ENCODE measurements at places on chromosomes 2 and 18. TPM values are rescaled to one million over a fixed set of nuclear protein-coding genes. Genes with fewer than 3 reads are reported as not detected.
A peak's percentile ranks its signal among the peaks of the same experiment; 100 is the strongest.

DNA sequence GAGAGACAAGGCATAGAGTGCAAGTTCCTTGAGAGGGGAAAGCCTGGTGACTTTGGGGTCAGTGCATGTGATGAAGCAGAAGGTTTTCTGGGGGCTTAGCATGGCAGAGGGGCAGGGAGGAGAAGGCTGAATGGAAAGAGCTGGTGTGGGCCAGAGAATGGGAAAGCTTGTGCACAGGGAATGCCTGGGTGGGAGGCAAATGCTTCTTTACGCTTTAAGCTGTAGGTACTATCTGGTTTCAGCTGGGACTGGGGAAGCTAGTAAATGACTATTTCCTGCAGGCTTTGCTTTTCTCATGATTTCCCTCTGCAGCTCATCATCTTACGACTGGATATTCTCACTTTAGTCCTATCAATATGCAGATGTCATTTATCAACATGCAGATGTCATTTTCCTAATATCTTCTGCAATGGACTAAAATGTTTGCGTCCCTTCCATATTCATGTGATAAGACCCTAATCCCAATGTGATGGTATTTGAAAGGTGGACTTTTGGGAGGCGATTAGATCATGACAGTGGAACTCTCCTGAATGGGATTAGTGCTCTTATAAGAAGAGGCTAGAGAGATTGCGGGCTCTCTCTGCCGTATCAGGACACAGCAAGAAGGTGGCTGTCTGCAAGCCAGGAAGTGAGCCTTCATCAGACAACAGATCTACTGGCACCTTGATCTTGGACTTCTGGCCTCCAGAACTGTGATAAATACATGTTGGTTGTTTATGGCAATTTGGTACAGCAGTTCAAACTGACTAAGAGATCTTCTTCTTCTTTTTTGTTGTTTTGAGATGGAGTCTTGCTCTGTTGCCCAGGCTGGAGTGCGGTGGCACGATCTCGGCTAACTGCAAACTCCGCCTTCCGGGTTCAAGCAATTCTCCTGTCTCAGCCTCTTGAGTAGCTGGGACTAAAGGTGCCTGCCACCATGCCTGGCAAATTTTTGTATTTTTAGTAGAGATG lies 50.1 kb downstream of the MYCN start:
- no peak for DNase-seq

GRCh38 chr18:24115628-24116027 lies 23.2 kb upstream of the CABYR start:
- DNase-seq, result no peak

GRCh38 chr2:239392688-239393387 lies 8.0 kb downstream of the HDAC4 start:
- no peak for DNase-seq

Gene SPEG
- total RNA-seq, result 1.7 TPM

Gene MROH2A
- not detected for total RNA-seq

- no peak for DNase-seq
Measured at GRCh38 chr2:201833781-201834180, 27.4 kb downstream of the CDK15 start.

DNA sequence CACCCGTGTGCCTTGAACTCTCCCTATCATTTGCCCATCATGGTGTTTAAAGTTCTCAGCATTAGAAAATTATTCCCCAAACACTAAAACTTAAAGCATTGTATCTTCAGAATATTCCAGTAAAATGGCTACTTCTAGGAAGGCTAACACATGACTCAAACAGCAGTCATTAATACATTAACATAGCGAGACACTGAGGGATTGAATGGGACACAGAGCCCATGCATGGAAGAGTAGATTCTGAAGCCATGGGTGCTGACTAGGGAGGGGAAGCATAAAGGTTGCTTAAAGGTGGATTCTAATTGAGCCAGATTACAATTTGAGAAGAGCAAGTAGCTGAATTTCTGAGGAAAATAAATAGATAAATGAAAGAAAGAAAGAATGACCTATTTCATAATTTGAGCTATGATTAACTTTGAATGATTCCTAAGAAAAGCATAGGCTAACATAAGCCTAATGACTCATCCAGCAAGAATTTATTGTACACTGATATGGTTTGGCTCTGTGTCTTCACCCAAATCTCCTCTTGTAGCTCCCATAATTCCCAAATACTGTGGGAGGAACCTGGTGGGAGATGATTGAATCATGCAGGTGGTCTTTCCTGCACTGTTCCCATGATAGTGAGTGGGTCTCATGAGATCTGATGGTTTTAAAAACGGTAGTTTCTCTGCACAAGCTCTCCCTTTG lies 79.8 kb upstream of the PIK3C3 start:
- DNase-seq, result no peak

DNA sequence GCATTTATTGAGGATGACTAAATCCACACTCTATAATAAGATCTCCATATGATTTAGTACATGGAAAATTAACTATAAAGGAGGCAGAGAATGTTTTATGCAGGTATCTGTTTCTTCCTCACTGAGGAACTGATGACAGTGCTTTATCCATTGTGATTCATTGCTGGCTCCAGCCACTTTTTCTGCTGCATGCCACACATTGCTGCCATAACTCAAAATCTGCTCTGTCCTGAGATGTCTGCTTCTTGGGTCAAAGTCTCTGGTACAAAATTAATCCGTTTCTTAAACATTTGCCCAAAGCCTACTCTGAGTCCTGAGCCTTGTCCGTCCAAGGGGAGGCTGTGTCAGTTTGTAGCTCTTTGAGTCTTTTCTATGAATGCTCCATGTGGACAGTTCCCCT lies 15.5 kb upstream of the ARHGAP28 start:
- DNase-seq, result no peak

Gene E2F6
- total RNA-seq, result 14.8 TPM

GRCh38 chr2:39469807-39470206 lies 32.7 kb upstream of the MAP4K3 start:
- DNase-seq, result peak; percentile 79

GRCh38 chr2:165420231-165420630 lies 49.3 kb upstream of the CSRNP3 start:
- no peak for DNase-seq

Gene SH3RF3
- total RNA-seq, result 13.5 TPM

- DNase-seq, result no peak
Measured at GRCh38 chr2:140851258-140851981, 1279.4 kb downstream of the LRP1B start.

Gene KIAA2012
- total RNA-seq, result not detected

Gene SCN2A
- under 0.01 TPM for total RNA-seq

DNA sequence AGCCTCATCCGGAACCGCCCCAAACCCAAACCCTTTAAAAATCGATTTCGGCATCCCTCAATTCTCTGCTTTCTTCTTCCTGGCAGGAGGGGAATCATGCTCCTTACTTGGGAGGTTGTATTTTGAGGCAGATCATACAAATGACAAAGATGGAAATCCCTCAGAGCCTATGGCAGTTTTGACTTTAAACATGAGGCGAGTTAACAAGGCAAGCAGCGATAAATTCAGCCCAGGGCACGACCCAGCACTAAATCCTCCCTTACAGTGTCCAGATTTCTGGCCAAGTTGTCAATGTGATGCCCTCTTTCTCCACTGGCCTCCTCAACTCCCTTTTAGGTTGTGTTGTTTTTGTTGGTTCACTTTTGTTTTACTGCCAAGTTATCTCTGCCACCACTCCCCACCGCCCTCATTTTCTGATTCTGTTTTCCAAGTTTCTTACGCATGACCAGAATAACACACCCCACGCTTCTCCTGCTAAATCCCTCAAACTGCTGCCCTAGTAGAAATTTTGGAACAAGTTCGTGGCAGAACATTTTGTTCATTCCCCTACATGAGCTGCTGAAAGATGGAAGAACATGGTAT lies 68.3 kb downstream of the CTAGE1 start:
- no peak for DNase-seq

DNA sequence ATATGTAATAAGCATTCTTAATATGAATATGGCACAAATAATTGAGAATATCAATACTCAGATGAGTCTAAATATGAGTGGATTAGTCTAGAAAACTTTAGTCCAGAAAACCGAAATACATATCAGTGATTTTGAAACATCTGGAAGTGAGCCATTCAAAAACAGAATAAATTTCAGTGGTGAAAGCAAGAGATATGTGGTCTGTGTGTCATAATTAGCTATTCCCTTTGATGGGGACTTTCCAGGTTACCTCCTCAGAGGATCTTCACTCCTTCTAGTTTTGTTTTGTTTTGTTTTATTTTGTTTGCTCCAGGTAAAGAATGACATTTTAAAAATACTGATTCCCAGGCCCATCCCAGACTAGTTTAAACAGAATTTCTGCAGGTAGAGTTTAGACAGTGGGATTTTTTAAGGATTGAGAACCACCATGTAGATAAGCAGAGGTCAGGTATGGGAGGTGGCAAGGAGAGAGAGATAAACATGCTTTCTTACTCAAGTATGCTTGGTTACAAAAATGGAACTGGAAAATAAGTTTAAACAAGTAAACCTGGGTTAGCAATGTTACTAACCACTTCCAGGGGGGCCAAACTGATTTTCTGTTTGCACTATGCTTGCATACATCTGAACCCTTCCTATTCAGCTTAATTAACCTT lies 70.7 kb downstream of the NABP1 start:
- DNase-seq, result no peak

- DNase-seq, result no peak
Measured at GRCh38 chr2:132860220-132860619, 190.2 kb upstream of the LYPD1 start.

DNA sequence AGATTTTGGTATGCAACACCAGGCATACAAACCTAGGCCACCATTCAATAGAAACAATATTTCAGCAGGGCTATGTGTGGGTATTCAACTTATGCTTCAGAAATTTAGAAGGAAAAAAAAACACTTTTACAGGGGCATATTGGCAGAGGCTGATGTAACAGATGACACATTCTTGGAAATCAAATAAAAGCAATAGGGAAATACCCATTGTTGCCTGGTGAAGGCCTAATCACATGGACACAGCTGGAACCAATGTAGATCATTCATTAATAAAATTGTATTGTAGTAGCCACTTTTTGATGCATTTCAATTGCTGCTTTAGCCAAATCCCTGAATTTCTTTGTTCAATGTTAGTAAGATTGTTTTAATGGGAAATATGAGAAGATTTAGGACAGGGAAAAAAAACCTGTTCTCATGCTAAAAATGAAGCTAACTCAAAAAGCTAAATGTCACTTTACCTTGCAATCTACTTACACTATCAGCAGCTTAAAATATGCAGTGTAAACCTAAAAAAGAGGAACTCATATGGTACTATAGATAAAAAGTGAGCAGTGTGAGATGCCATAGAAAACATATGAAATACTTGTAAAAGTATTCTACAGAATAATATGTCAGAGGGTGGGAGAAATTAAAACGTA lies 289.4 kb downstream of the ZEB2 start:
- DNase-seq, result peak; percentile 25

DNA sequence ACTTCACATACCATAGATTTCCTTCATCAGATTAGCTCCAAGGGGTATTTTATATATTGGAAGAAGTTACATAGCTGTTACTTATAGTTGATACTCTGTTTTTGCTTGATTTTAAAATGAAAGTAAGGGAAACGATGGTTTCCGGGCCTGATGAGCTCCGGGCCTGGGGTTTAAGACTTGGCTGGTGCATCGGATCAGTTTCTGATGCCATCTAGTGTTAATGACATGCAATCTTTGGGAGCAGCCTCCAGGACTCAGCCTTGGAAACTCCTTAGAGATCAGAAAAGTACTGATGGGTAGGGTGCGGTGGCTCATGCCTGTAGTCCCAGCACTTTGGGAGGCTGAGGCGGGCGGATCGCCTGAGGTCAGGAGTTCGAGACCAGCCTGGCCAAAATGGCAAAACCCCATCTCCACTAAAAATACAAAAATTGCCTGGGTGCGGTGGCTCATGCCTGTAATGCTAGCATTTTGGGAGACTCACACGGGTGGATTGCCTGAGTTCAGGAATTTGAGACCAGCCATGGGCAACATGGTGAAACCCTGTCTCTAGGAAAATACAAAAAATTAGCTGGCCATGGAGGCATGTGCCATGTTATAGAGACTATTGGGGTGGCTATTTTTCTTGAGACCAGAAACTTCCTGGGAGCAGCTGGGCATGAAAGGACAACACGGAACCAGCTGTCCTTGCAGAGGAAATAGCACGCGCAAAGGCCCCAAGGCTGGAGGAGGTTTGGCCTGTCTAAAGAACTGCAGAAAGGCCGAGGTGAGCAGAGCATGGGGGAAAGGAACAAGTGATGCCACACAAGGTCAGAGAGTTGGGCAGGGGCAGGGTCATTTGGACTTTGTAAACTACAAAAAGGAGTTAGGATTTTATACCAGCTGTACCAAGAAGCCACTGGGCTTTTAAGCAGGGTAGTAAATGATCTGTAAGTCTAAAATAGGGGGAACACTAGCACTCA lies 46.9 kb upstream of the CNOT11 start:
- peak; percentile 86 for DNase-seq

DNA sequence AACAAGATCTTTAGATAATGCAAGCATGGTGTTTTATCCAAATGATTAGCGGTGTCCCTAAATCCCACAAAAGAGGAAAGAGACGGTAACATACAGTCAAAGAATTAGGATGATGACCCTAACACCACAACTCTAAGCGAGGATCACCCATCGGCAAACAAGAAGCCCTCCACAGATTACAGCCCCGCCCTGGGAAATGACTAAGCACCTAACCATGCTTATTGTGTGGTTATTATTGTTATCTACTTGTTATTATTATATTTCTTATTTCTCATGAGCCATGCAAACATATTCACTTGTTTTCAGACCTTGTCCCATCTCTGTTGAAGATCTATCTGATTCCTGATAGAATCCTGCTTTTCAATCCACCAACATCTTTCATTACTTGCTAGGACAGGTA lies 651.3 kb downstream of the NYAP2 start:
- no peak for DNase-seq

Gene LIMS4
- 40.1 TPM for total RNA-seq

DNA sequence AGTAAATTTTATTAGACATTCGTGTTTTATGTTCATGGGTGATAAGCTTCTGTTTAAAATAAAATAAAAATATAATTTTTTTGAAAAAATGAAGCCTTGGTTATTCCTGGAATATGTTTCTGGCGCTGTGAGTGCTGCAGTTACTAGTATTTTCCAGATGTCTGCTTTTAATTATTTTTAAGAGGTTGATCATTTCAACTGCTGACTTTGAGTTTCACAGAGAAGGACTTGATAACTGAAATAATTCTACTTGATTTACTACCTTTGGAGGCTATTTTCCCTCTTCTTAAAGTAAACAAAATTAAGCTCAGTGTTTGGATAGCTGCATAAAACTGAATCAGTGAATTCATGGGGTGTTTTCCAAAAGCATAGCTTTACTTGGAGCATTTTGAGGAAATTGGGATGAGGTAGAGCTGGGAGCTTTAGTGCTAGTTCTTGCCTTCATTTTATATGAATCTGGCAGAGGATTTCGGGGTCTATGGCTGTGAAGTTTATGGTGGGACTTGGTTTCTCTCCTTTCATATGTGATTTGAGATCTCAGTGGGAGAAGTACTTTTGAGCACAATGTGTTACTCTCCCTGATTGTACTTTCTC lies 666.5 kb downstream of the DCDC2C start:
- DNase-seq, result no peak

- no peak for DNase-seq
Measured at GRCh38 chr2:158380746-158381145, 75.8 kb downstream of the CCDC148 start.
